ENCODE measurements at places on chromosomes 16 and 17. TPM values are rescaled to one million over a fixed set of nuclear protein-coding genes. Genes with fewer than 3 reads are reported as not detected.

CES5A gene
- total RNA-seq = not detected

TNS4 gene
- total RNA-seq = not detected

C16orf92 gene
- not detected for total RNA-seq

SAMD14 gene
- total RNA-seq = 0.49 TPM

CSHL1 gene
- not detected for total RNA-seq

MIS12 gene
- 35.6 TPM for total RNA-seq

- DNase-seq = peak; percentile 83
These were observed 51.4 kb upstream of the NFAT5 start for GRCh38 chr16:69514356-69514755.

GRCh38 chr16:55711959-55712876 lies 56.4 kb downstream of the SLC6A2 start:
- peak; percentile 57 for DNase-seq

- no peak for DNase-seq
These were observed 37.4 kb downstream of the HIC1 start for GRCh38 chr17:2092253-2092652.

DNA sequence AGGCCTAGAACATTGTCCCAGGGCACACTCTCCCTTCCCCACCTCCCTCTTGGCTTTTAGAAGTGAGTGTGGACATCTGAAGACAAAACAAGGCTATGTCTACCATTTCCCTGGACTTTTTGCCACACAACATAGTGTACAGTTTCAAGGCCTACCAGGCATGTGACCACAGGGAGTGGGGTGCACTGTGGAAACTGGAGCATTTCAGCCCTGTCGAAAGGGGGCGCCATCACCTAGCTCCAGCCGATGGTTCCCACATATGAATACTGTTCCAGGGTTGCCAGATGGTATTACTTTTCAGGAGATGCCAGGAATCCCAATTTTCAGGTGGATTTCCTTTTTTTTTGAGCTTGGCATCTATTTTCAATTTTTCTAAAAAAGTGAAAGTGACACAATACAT lies 140.7 kb downstream of the KATNIP start:
- DNase-seq = peak; percentile 33

DNA sequence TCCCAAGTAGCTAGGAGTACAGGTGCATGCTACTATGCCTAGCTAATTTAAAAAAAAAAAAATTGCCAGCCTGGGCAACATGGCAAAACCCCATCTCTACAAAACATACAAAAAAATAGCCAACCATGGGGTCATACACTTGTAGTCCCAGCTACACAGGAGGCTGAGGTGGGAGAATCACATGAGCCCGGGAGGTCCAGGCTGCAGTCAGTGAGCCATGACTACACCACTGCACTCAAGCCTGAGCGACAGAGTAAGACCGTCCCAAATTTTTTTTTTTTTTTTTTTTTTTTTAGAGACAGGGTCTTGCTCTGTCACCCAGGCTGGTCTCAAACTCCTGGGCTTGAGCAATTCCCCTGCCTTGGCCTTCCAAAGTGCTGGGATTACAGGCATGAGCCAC lies 14.8 kb downstream of the CHAD start:
- DNase-seq = no peak

GRCh38 chr17:49090878-49091594 lies 41.5 kb upstream of the B4GALNT2 start:
- DNase-seq = no peak

- DNase-seq = no peak
These were observed 1.7 kb downstream of the SMIM5 start for GRCh38 chr17:75634754-75635609.
